ENCODE measurements at places on chromosomes 6 and 20.

GRCh38 chr6:2784061-2784460 is 18.9 kb downstream of the WRNIP1 start:
- DNase-seq = no peak

- DNase-seq = no peak
Measured at GRCh38 chr20:50062006-50062838, 50.7 kb downstream of the UBE2V1 start.

DNA sequence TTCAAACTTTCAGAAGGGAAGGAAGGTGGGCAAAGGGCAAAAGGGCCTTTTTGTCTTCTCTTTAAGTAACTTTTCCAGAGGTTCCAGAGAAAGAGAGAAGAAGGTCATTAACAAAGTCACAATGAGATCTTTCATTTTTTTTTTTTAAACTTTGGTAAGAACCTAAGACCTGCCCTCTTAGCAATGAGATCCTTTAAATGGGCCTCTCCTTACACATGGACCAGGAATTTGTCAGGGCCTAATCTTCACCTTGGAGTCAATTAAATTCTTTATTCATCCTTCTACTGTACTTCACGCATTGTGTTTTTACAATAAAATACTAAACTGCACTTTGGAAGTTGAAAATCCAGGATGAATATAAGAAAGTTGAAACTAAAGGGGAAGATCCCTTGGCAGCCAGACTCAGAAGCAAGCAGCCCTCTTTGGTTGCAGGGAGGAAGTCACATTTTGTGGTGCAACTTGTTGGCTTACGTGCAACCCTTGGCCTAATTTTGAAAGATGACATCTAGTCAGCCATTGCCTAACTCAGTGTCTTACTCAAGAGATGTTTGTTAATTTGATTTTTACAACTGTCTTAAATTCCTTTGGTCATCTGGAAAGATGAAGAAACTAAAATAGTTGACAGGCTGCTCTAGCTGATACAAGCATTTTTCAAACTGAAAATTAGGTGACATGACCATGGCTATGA is 11.9 kb upstream of the TMEM170B start:
- no peak for DNase-seq

DNA sequence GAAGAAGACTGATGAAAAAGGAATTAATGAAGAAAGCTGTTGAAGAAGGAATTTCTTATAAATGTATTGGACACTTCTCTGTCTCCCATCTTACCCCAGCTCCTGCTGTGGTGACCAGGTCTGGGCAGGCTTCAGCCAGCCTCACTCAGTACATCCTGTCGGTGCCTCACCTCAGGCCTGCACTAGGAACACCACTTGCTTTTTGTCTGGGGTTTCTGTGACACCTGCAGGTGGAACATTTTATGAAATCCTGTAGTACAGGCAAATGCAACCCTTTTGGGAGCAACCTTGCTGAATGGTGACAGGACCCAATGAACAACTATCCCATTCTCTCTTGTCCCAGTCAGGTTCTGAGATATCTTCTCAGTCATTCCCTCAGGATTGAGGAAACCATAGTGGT is 129.7 kb downstream of the PRDM13 start:
- no peak for DNase-seq

DNA sequence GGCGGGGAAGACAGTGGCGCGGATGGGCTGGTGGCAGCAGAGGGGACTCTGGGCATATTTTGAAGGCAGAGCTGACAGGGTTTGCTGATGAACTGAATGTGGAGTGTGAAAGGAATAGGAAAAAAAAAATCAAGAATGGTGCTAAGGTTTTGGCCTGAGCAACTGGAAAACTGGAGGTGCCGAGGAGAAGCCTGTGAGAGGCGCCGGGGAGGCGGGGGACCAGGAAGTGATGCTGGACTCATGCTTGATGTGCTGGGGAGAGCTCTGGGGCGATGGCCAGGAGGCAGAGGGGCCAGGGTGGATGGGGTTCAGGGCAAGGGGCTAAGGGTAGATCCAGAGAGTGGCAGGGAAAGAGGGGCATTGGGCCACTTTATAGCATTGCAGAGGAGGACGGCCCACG is 55.8 kb downstream of the SULF2 start:
- DNase-seq = no peak

GRCh38 chr6:3412779-3413500 is 43.9 kb downstream of the SLC22A23 start:
- no peak for DNase-seq

DNA sequence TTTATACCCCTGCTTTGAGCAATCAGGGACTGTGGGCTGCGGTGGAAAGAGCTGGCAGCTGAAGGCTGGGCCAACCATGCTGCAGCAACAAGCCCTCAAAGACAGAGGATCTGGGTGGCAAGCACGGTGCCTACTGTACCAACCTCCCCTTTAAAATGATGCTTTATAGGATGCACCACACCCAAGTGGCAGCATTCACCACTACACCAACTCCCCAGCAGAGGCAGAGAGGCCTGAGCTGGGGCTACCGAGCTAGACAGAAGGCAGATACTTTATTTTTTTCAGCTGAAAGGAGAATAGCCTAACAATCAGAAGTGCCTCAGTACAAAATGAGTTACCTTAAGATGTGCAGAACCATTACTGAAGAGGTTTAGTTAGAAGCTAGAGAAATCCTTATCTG is 31.4 kb downstream of the KIF16B start:
- DNase-seq = no peak

DNA sequence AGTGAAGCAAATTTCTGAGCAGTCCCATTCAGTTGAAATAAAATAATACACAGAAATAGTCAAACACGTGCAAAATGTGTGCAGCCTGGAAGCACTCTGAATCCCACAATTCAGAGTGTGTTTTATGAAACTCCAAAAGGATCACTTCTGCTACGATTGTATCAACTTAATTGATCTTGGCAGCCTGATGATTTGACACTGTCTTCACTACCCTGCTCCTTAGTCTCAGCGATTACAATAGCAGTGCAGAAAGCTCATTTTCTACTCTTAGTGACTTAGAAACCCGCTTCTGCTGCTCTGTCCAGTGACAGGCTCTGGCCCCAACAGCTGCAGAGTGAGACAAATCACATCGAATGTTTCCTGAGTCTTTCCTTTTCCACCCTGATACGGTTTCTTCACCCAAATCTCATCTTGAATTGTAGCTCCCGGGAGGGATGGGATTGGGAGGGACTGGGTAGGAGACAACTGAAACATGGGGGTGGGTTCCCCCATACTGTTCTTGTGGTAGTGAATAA is 16.2 kb upstream of the EMILIN3 start:
- DNase-seq = no peak

GRCh38 chr20:10447028-10447427 is 11.9 kb downstream of the SLX4IP start:
- DNase-seq = peak; percentile 38

GRCh38 chr6:145071836-145072235 is 663.5 kb downstream of the EPM2A start:
- DNase-seq = no peak

GRCh38 chr6:43012364-43012763 is 1.4 kb downstream of the MEA1 start:
- DNase-seq = no peak

- no peak for DNase-seq
Measured at GRCh38 chr6:47534063-47534462, 56.5 kb downstream of the CD2AP start.

DNA sequence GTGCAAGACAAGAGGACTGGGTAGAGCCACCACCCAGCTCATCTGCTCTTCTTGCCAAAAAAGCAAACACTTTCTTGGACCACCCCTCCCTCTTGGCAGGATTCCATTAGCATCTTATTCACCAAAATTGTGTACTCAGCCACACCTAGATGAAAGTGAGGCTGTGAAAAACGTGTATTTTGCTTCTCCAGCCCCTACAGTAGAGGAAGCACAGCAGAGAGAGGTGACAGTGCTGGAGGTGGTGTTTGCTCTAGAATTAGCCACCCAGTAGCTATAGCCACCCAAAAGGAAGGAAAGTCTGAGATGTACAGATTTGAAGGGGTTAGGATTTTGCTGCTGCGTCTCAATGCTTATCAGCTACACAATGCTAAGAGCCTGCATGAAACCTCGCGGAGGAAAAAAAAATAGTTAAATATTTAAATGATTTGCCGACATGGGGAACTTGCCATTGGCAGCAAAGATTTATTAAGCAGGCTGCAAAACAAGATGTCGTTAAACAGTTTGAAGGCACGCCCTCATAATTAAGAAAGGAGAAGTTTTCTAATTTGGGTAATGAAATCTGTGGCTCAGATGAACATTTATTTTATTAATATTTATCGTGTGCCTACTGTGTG is 287.3 kb downstream of the ZNF217 start:
- no peak for DNase-seq

DNA sequence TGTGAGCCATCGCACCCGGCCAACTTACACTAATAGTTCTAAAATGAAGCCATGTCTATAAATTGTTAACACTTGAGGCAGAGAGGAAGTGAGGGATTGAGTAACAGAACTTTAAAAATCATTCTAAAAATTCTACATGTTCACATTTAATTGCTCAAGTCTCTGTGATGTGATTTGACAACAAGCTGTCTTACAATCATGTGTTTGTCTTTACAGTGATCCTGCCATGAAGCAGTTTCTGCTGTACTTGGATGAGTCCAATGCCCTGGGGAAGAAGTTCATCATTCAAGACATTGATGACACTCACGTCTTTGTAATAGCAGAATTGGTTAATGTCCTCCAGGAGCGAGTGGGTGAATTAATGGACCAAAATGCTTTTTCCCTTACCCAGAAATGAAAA is 23.6 kb downstream of the GTF2H5 start:
- DNase-seq = no peak

DNA sequence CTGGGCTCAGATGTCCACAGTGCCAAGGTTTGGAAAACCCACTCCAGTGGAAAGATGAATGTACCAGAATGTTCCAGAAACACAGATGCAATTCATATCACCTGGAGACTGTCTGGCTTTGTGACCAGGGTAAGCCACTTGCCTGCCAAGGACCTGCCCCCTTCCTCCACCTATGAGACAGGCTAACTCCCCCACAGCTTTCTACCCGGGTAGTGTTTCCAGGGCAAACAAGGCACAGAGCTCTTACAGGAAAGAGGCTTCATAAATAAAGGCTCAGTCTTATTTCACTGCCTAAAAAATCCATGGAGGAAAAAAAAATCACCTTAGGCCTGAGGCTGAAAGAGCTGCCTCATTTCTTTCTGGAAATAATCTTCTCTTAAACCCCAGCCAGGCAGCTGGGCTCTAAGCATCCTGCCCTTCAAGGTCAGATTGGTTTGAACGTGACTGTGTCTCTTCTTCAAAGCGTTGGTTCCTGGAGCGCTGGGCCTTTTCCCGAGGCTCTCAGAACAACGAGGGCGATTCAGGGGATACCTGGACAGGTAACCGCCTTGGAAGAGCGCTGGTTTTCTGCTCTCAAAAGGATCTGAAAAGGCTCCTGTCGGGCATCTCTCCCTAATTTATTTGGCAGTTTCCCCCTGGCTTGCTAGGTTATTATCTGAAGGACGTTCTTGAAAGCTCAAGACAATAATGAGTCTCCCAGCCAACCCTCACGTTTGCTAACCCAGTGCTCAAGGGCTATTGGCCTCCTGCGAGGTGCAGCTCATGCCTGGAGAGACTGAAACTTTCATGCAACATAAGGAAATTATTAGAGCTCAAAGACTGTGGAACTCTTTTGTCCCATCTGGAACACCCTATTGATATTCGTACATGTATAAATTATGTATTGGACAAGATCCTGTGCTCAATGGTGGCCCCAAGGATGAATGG is 199.2 kb upstream of the PMEPA1 start:
- DNase-seq = no peak

- no peak for DNase-seq
Measured at GRCh38 chr20:43559147-43559987, 540 bp downstream of the SGK2 start.

- no peak for DNase-seq
Measured at GRCh38 chr6:7129784-7130569, 22.2 kb downstream of the RREB1 start.

- no peak for DNase-seq
Measured at GRCh38 chr6:47308552-47309290, 984 bp downstream of the TNFRSF21 start.

Measured in activated CD4-positive, alpha-beta T cell treated with anti-CD3 and anti-CD28 coated beads, Interleukin-2, amount 50 U/mL, for 24 hours (primary cell).